ENCODE measurements at places on chromosomes 11 and 22. TPM values are rescaled to one million over a fixed set of nuclear protein-coding genes. Genes with fewer than 3 reads are reported as not detected.

The PKDREJ gene
- 0.05 TPM for total RNA-seq

GRCh38 chr11:30859669-30860068, 273.5 kb upstream of the MPPED2 start:
- H3K27ac ChIP-seq, result no peak overlapping the region
- peaks cover 9% of the 10 kb centered on the region for H3K27me3 ChIP-seq
- no peaks in the 10 kb centered on the region for H3K36me3 ChIP-seq

- H3K36me3 ChIP-seq, result peaks cover 6% of the 10 kb centered on the region
- no peak overlapping the region for H3K4me3 ChIP-seq
- H3K27ac ChIP-seq, result no peak overlapping the region
- no peak for DNase-seq
Observed at GRCh38 chr22:44500599-44500998, 2.6 kb upstream of the RTL6 start.

DNA sequence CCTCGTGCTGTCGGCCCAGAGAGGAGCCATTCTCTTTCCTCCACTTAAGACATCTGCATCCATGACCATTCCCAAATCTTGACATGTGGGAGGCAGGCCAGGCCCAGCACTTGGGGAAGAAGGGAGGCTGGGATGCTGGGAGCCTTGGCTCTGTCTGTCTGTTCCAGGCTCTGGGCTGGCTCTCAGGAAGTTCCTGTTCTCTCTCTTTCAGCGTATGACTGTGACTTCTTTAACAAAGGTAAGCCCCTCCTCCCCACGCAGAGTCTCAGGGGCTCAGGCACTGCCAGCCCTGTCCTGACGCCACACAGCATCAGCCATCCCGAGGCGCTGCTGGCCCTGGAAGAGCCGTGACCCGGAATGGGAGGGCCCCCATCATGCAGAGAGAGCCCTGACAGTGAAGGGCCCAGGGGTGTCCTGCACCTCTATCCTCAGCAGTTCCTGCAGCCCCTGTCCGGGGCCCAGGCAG, 52.4 kb downstream of the OTOG start:
- peak; percentile 69 for DNase-seq
- no peak overlapping the region for H3K4me3 ChIP-seq
- no peaks in the 10 kb centered on the region for H3K4me1 ChIP-seq
- no peak overlapping the region for H3K27ac ChIP-seq
- no peaks in the 10 kb centered on the region for H3K27me3 ChIP-seq

GRCh38 chr22:27003297-27003696, 345.9 kb downstream of the MIAT start:
- no peak overlapping the region for H3K4me3 ChIP-seq
- no peak overlapping the region for H3K27ac ChIP-seq
- peaks cover 11% of the 10 kb centered on the region for H3K27me3 ChIP-seq
- H3K36me3 ChIP-seq, result peaks cover 2% of the 10 kb centered on the region

DNA sequence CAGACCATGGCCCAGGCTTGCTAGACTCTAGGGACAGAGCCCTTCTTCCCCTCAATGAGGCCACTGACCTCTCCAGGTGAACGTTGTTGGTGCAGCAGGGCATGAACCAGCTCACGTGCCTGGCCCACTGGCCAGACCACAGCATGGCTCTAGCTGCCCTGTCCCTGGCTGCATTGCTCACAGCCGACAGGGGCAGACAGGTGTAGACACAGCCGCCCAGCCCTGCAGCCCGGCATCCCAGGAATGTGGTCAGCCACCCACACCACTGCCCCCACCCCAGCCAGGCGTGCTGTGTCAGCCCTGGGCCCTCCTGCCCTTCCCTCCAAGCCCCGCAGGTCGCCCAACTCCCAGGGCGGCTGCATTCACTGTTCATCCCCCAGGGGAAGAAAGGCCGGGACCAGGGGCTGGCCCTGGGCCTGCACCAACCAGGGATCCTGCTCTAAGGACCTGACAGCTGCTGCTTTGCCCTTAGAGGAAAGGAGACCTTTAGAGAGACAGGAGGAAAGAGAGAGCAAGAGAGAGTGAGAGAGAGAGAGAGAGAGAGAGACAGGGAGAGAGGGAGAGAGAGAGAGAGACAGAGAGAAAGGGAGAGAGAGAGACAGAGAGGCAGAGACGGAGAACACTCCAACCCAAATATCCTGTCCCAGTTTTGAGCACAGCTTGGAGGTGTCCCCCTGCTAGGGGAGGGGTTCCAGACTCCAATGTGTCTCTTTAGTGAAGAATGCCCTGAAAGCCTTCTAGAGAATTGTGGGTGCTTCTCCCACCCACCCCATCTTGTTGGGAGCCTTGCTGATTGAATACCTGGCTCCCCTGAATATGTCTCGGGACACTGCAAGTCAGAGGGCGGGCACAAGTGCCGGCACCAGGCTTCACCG, 44.2 kb upstream of the LINC01488 start:
- H3K36me3 ChIP-seq, result no peaks in the 10 kb centered on the region
- no peak for DNase-seq
- peak overlapping the region; percentile 64 for H3K27ac ChIP-seq

DNA sequence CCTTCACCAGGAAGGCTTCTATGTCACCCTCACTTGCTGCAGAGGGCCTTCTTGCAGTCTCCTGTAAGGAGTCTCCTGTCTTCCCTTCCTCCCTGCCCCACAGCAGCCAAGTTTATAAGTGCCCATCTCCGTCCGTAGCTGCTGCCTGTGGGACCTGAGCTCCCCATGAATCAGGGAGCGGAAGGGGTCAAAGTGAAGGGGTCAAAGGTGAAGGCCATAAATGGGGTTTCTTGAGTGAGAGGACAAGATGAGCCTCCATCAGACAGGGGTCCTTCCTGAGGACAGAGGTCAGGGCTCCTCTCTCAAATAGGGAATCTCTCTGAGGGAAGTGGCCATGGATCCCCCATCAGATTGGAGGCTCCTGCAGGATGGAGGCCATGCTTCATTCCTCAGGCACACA, 44.4 kb downstream of the ARRB1 start:
- H3K27ac ChIP-seq, result no peak overlapping the region
- no peaks in the 10 kb centered on the region for H3K36me3 ChIP-seq
- no peak overlapping the region for H3K4me3 ChIP-seq
- no peaks in the 10 kb centered on the region for H3K27me3 ChIP-seq

DNA sequence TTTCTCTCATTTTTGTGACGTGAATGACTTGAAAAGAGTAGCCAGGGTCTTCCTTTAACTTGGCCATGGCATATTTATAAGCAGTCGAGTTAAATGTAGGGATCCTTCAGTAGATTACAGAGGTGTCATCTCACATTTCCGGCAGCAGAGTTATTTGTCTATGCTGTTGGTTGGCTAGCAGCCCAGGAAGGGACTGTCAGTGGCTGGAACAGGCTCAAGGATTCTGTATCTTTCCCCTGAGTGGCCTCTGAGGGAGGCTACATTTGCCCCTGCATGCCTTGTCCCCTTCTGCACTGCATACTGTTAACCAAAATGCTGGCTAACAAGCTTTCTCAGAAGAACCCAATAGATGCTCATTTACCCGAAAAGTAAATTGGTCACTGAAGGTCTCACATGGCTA, 187.6 kb downstream of the PGR start:
- H3K4me1 ChIP-seq, result peaks cover 12% of the 10 kb centered on the region
- no peak for DNase-seq
- H3K27ac ChIP-seq, result no peak overlapping the region
- H3K4me3 ChIP-seq, result no peak overlapping the region
- no peaks in the 10 kb centered on the region for H3K27me3 ChIP-seq
- H3K36me3 ChIP-seq, result peaks cover 19% of the 10 kb centered on the region

The CLTCL1 gene
- 10.1 TPM for total RNA-seq

The OR56A5 gene
- not detected for total RNA-seq

The FAU gene
- total RNA-seq, result 738 TPM

DNA sequence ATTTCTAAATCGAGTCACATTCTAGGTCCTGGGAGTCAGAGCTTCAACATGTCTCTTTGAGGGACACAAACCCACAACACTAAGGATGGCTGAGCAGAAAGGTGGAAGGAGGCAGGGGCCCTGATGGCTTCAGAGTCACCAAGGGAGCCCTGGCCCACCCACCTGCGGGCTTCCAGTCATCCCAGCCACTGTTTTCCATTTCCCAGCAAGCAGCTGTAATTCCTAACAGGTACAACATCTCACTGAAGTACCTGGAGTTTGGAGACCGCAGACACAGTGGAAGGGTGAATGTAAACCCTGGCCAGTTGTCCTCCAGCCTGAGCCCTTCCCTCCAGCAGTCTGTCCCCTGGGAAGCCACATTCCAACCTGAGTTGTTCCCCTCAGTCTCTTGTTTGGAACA, 562.8 kb downstream of the TBC1D22A start:
- no peaks in the 10 kb centered on the region for H3K36me3 ChIP-seq
- H3K4me1 ChIP-seq, result no peaks in the 10 kb centered on the region
